Esophagus mucosa (tissue), 1 donor: ENCODE measurements at places on chromosomes 7 and 10. TPM values are rescaled to one million over a fixed set of nuclear protein-coding genes. Genes with fewer than 3 reads are reported as not detected.

Gene GATAD1
- total RNA-seq: 13.1 TPM

Gene NPC1L1
- total RNA-seq: not detected

Gene BAZ1B
- 22.3 TPM for total RNA-seq

Gene IGF2BP3
- total RNA-seq: 3.9 TPM

Gene OLAH
- total RNA-seq: 11.7 TPM

Gene VGF
- not detected for total RNA-seq
